Right cardiac atrium (tissue), 5 donors: ENCODE measurements at places on chromosomes 3 and 15. TPM values are rescaled to one million over a fixed set of nuclear protein-coding genes. Genes with fewer than 3 reads are reported as not detected.

- no peak for DNase-seq
Observed at GRCh38 chr3:16864610-16865313, 20.0 kb upstream of the PLCL2 start.

- peak; percentile 25 for DNase-seq
Observed at GRCh38 chr3:12891985-12892839, 50.8 kb upstream of the RPL32 start.

DNA sequence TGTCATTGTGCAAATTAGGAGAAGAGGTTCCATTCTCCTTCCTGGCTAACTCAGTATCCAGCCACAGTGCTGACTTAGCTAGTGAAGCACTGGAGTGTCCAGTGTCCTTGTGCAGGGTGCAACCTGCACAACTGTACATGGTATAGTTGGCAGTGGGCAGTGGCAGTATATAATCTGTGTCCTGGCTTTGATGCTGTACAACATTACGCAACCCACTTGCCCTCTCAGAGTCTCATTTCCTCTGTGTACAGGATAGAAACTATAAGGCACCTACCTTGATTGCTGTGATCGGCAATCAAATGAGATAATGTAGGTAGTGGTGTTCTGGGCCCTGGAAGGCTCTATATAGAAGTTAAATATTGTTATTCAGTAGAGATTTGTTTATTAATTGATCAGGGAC, 333.6 kb downstream of the CLSTN2 start:
- no peak for DNase-seq

- DNase-seq = no peak
Observed at GRCh38 chr3:122621112-122621511, 43.7 kb downstream of the PARP15 start.

Gene NR2F2
- total RNA-seq = 68.6 TPM

DNA sequence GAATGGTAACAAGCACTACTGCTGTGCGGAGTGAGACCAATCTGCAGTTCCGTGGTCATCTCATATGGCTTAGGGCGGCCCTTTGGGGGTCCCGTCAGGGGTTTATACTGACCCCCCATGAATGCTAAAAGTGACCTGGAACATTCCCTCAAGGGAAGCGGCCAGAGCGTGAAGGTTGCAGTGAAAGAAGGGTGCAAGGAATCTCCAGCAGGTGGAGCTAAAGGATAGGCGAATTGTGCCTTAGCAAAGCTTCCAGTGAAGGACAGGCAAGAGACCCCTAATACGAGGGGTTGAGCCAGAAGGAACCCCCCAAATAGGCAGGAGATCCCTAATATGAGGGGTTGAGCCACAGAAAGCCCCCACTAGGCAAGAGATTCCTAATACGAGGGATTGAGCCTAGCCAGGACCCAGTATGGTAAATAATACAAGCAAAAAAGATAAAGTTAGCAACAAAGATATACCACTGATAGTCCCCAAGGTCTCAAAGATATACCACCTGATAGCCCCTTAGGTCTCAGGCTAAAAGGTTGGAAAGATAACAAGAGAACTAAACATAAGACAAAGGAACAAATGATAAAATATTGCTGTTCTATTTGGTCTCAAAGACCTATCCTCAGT, 32.8 kb downstream of the ZNF589 start:
- peak; percentile 51 for DNase-seq
